ENCODE measurements at places on chromosomes 5 and 9.

DNA sequence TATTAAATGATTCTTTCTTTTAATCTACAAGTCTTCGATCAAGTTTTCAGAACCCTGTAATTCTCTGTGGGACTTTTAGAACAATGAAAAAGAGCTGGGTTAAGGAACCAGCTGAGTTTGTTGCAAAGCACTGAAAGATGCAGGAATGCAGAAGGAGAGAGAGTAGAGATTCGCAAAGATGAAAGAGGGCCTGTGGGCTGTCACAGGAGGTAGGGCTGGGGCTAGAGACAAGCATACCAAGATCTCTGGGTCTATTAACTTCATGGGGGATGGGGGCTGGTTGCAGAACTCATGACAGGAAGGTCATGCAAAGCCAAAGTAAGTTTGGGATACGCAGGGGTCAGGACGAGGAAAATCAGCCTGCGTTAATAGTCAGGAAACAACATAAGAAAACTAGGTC is 81.8 kb downstream of the LURAP1L start:
- no peak for DNase-seq

- DNase-seq = no peak
These were observed 8.8 kb upstream of the ADGRV1 start for GRCh38 chr5:90549729-90550275.

GRCh38 chr5:60490597-60491166 is 209.3 kb downstream of the DEPDC1B start:
- no peak for DNase-seq

DNA sequence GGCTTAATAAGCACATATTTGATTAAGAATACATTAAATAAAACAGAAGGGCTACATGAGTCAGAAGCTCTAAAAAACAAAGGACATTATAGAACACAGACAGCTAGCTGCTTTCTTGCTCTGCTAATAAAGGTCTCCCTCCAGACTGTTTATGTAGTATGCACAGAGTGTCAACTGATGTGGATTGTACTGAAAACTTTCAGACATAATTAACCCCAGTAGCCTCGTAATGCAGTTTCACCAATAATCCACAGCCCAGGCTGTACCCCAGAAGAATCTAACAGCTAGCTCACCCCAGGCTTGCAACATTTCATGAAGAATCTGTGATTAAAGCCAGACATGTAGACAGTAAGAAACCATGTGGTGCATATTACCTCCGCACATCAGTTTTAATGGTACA is 30.8 kb downstream of the FGF10 start:
- DNase-seq = no peak

- DNase-seq = no peak
These were observed 473.9 kb downstream of the NR2F1-AS1 start for GRCh38 chr5:93107141-93107540.

GRCh38 chr9:5626727-5627634 is 1.9 kb upstream of the RIC1 start:
- no peak for DNase-seq

GRCh38 chr5:36558641-36559040 is 47.8 kb upstream of the SLC1A3 start:
- no peak for DNase-seq

- DNase-seq = no peak
These were observed 323.7 kb downstream of the ARRDC3 start for GRCh38 chr5:91059409-91059808.

GRCh38 chr5:6088706-6089105 is 289.6 kb downstream of the MED10 start:
- no peak for DNase-seq

- DNase-seq = no peak
These were observed 16.3 kb upstream of the NANS start for GRCh38 chr9:98040212-98040611.

GRCh38 chr5:126732716-126733115 is 44.2 kb upstream of the LMNB1 start:
- DNase-seq = no peak

- no peak for DNase-seq
These were observed 184.9 kb downstream of the PCSK1 start for GRCh38 chr5:96248131-96248530.

- no peak for DNase-seq
These were observed at the start of gene PCDH1 for GRCh38 chr5:141878186-141878710. PCDH1 (minus strand) TSS chr5:141878410; CDS start chr5:141878262, 148 bp downstream.

DNA sequence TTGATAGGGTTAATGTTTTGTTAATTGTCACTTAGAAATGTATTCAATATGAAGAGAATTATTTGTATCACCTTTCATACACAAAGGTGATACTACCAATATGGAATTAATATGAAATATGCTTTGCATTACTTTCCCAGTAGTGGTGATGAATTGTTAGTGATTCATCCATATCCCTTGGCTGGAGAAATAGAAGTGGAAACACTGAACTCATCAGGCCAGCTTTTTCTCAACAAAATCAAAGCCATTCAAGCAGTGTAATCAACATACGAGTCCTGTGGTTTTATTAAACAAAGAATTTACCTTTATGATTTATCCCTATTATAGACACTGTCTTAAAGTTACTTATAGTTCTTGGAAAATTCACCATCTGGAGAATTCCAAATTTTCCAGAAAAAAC is 264.0 kb upstream of the MEF2C start:
- DNase-seq = no peak

DNA sequence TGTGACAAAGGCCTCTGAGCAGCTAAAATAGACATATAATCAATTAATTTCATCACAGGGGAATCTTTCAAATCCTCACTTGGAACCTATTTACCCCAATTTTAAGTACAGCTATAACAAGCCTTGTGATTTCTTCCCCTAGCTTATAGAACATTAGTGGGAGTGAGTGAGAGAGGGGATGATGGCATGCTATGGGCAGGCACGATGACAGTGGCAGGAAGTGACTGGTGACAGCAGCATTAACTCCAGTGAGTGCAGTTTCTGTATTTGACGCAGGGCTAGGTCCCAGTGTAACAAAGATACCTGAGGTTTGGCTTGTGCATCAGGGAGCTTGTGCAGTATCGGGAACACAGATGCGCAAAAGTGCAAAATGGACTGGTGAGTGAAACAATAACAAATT is 54.1 kb downstream of the NPR3 start:
- DNase-seq = no peak

DNA sequence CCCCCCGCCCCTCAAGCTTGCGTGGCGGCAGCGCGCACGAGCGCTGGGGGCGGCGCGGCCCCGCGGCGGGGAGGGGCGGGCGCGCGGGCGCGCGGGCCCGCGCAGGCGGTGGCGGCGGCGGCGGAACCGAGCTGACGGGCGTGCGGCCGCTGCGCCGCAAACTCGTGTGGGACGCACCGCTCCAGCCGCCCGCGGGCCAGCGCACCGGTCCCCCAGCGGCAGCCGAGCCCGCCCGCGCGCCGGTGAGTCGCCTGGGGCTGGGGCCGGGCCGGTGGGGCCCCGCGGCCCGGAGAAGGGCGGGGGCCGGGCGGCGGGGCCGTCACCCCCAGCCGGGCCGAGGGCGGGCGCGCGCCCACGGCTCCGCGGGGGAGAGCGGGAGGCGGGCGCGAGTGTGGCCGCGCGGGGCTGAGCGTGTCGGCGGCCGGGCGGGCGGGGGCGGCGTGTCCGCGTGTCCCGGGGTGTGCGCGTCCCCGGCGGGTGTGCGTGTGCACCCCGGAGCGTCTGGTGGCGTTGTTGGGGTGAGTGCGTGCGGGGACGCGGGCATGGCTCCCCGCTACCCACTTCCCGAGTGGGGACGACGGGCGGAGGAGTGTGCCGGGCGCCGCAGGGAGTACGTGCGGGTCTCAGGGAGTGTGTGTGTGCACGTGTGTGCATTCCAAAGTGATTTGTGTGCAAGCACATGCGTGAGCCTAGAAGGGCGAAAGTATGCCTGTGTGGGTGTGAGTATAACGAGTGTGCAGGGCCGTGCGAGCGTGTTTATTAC is at the start of gene NEK6:
Gene NEK6, plus strand, starts transcription at position 106 of the 763 bp plus-strand sequence. CDS start 44,016 bp downstream, outside the sequence.
- DNase-seq = peak; percentile 47

- peak; percentile 85 for DNase-seq
These were observed 71.9 kb upstream of the LARP1 start for GRCh38 chr5:154683101-154683880.

DNA sequence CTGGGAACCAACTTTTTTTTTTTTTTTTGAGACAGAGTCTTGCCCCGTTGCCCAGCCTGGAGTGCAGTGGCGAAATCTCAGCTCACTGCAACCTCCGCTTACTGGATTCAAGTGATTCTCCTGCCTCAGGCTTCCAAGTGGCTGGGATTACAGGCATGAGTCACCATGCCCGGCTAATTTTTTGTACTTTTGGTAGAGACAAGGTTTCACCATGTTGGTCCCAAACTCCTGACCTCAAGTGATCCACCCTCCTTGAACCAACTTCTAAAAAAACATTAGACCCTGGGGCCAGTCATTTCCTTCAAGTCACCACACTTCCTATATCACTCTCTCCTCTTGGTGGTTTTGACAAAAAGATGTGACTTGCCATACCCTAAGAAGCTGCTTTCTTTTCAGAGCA is 10.9 kb upstream of the SHROOM1 start:
- DNase-seq = no peak

GRCh38 chr5:56852228-56853000 is 37.1 kb downstream of the MAP3K1 start:
- DNase-seq = no peak

- DNase-seq = no peak
These were observed 14.1 kb upstream of the STRBP start for GRCh38 chr9:123282362-123283047.

GRCh38 chr9:131349881-131350563 is 43.9 kb upstream of the PRRC2B start:
- peak; percentile 36 for DNase-seq

- DNase-seq = no peak
These were observed 76.2 kb upstream of the SLC1A3 start for GRCh38 chr5:36530215-36530614.

GRCh38 chr9:133642708-133643361 is 6.7 kb downstream of the DBH start:
- DNase-seq = no peak

- DNase-seq = no peak
These were observed 21.1 kb downstream of the HMGXB3 start for GRCh38 chr5:150021491-150022157.

GRCh38 chr5:81925009-81925408 is 46.8 kb upstream of the ATG10 start:
- DNase-seq = no peak

DNA sequence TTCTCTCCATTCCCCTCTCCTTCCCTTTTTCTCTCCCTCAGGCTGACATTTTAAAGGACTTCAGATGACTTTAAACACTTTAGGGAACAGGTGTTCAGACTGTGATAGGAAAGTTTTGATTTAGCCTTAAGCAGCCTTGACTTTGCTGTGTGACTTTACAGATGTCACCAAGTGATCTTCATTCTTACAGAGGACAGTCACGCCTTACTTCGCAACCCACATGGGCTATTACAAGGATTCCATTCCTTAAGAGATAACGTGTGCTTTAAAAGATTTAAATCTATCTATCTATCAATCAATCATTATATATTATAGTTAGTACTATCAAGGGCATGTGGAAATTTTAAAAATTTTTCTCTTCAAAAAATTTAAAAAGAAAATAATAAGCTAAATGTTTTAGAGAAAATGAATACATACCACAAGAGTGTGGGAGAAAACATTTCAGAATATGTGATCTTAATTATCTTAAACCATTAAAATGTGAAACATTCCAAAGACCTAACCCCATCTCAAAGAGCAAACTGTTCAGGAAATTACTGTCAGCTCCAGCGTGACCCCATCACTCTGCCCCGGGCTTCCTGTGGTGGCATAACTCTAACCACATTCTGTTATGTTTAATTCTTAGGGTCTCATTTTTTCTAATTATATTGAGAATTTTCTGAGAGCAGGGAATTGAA is 530.5 kb downstream of the SEMA5A start:
- no peak for DNase-seq

- no peak for DNase-seq
These were observed 175.6 kb upstream of the CCNG1 start for GRCh38 chr5:163261647-163262269.

- no peak for DNase-seq
These were observed 172.7 kb upstream of the MEF2C start for GRCh38 chr5:89055695-89056085.

DNA sequence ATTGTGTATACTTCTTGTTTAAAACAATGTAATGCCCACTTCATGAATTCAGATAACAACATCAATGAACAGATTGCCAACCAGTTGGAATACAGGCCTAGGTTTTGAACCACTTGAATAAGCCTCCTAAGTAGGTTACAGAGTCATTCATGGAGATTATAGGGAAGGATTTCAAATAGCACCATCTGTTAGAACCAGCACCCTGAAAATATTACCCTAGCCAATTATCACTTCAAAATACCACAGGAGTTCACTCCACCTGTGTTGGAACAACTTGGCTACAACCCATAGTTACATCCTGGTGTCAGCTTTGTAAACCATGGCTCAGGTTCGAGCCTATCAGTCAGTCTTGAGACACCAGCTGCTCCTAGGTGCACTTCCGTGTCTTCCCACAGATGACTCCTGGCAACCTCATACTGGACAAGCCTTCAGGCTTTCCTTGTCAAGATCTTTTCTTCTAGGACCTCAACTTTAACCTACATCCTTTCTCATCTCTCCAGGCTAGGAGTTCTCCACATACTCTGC is 350.0 kb downstream of the DEPDC1B start:
- no peak for DNase-seq

All from NCI-H526 (cell line).